ENCODE measurements at places on chromosomes 13 and 19.

GRCh38 chr13:27493981-27494380 lies 43.6 kb upstream of the MTIF3 start:
- no peak for DNase-seq

DNA sequence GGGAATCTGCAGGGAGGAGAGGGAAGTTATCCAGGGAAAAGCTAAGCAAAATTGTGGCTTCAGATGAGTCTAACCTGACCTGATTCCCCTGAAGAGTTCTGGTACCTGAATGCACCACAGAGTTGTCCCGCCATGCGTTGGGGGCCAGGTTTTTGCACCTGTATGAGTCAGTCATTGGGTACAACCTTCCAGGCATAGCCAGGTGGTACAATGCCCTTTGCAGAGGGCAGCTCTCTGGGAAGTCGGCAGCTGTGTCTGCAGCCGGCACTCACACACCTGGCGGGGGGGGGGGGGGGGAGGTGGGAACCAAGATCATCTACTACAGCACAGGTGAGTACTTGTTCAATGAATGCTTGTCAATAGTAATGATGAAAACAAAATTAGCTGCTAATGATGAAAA lies 52.5 kb upstream of the GTF3A start:
- DNase-seq, result no peak

- no peak for DNase-seq
Observed at GRCh38 chr13:26460648-26461047, 96.8 kb upstream of the WASF3 start.

DNA sequence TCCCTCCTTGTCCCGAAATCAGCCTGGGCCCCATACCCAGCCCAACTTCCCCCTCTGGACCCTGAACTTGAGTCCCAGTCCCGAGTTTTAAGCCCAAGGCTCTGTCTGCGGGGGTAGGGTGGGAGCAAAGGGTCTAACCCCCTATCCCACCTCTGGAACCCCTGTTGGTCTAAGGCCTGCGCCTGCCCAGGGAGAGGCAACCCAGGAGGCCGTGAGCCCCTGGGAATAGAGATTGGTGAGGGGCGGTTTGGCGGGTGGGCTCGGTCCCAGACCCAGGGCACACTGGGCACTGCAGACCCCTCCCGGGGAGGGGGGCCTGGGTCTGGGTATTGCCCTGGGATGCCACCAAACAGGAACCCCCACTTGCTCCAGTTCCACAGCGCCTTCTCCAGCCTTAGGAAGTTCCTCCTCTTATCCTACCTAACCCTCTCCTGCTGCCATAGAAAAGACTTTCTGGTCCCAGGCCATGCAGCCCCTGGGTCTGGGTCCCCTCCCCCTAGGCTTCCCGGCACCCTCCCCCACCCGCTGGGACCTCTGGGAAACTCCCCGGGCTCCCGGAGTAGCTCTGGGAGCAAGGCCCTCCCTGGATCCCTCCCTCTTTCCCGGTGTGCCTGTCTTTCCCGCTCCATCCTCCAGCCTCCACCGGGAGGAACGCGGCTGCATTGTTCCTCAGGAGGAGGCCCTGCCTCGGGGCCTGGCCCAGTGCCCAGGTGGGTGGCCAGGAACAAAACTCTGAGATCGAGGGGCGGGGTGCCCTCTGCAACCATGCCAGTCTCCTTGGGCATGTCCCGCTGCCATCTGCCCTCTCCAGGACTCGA lies 33.6 kb upstream of the NANOS3 start:
- no peak for DNase-seq

DNA sequence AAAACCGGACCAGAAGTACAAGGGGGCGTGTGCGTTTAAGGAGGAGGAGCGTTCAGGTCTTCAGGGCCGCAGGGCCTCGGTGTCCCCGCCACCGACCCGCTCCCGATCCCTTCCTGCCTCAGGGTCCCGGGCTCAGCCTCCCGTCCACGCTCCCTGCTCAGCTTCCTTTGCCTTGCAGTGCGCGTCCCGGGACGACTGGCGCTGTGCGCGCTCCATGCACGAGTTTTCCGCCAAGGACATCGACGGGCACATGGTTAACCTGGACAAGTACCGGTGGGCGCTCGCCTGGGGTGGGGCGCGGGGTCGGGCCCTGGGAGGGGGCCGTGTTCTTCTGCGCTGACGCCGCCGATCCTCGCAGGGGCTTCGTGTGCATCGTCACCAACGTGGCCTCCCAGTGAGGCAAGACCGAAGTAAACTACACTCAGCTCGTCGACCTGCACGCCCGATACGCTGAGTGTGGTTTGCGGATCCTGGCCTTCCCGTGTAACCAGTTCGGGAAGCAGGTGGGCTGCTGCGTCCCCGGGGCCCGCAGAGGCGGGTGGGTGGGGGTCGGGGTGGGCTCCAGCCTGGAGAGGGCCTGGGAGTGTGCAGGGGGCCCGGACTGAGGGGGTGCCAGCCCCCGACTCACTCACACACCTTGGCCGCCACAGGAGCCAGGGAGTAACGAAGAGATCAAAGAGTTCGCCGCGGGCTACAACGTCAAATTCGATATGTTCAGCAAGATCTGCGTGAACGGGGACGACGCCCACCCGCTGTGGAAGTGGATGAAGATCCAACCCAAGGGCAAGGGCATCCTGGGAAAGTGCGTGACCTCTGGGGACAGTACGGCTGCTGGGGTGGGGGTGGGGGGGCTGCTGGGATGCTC lies 1.4 kb downstream of the GPX4 start:
- DNase-seq, result no peak

- no peak for DNase-seq
Observed at GRCh38 chr19:40605216-40605971, 4.2 kb downstream of the LTBP4 start.

- peak; percentile 87 for DNase-seq
Observed at GRCh38 chr13:110017379-110017778, 231.0 kb upstream of the IRS2 start.

DNA sequence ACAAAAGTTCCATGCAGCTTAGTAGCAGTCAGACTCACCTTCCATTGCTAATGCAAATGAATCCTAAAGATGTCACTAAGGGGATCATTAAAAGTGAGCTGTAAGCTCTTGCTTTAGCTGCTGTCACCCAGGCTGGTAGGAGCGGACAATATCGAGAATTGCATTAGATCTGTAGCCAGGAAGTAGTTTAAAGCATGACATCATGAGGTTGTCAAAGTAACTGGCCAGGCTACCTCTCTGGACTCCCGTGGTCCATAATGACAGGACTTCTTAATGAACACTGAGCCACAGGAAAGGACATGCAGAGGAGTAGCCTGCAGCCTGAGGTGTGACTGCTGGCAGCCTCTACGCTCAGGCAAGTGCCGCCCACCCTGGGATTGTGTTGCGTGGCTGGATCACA lies 522.3 kb upstream of the NBEA start:
- no peak for DNase-seq

DNA sequence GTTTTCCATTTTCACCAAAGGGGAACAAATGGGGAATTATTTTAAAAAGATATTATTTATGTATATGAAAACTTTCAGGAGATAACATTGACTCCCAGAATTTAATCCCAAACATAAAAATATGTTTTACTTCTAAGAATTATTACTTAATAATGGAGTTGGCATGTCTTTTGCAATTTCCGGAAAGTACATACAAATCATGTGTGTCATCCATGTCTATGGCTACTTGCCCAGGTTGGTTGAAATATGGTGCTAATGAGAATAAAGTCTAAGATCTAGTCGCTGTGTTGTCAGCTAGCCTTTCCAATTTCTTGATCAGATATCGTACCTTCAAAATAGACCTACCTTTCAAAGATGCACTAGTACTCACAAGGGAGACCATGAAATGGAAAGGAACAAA lies 1003.2 kb upstream of the PCDH20 start:
- no peak for DNase-seq

DNA sequence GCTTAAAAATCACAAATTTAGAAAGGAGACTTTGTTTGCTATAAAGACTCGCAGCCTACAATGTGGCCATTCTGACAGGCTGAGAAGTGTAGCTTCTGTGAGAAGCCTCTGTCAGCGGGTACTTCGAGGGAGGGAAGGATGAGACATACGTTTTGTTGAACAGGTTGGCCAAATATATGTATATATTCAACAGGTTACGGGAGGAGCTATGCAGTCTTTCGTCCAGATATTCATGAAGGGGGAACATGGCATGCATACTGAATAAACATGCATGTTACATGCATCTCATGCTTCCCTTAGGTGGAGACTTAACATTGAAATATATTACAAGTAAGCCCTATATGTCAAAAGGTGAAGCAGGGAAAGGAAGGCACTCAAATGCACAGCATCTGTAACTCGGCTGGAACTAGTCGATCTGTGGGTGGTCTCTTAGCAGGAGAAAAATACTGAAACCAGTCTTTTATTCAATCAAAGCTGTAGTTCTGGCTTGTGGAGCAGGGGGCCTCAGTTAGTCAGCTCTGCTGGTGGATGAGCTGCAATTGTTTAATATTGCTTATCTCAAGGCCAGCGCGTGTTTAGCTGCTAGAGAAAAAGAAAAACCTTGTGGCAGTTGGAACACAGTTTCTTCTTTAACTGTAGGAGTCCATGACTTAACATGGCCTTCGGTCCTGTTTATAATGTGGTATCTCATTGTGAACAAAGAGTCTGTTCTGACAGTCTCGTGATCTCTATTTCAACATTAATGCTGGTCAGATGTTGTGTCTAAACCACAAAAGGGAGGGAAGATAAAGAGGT lies 94.3 kb downstream of the FAM216B start:
- DNase-seq, result no peak

DNA sequence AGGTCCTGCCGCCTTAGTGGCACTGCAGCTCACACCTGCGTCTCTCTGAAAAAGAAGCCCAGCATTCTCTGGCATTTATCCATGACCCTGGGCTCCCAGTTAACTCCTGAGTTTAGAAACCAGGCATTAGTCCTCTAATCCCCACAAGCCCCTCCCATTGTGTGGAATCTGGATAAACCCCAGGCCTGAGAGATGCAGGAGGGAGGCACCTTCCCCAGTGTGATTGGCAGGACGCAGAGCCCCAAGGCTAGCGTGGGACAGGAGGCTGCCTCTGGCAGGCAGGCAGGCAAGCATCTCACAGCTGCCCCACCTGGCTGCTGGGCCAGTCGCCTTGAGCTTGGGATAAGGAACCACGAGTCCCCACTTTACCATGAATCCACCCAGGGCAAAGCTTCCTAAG lies 11.0 kb upstream of the SERPINE3 start:
- DNase-seq, result no peak

DNA sequence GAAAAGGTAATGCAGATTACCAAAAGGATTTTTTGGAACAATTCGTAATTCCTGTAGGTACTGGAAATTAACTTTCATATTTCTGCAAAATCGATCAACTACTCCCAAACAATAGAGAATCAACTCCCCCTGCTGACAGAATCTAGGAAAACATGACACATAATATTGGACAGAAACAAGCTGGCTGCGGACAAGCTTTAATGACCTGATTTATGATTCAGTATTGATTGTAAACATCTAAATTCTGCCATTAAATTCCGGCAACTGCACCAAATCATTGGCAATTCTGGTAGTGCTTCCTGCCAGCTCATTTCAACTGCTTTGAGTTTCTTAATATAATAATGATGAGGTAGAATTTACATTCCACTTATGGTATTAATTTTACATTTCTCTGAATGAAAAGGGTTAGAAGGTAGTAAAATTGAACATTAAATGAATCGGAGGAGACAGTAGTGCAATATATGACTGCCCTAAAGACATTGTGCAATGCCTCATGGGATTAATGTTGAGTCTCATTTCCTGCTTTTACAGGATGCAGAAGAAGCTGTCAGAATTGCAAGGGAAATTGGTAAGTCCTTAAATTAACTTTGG lies 146.5 kb downstream of the PCCA start:
- peak; percentile 66 for DNase-seq

GRCh38 chr13:112637017-112637801 lies 49.3 kb upstream of the TUBGCP3 start:
- no peak for DNase-seq

DNA sequence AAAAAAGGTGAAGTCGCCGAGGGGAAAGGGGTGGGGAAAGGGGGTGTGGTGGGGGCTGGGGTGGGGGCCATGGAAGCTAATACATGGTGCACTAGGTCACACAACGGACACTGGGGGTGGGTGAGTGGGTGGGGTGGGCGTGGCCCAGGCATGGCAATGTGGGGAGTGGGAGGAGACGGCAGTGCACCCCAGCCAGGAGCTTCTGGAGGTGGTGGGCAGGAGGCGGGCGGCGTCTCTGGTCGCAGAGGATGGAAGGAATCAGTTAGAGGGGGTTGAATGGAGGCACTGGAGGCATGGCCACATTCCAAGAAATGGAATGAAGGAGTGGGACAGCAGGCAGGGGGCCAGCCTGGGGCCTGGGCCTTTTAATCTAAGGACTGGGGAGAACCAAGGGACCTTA lies 19.2 kb upstream of the NANOS2 start:
- no peak for DNase-seq

GRCh38 chr19:3932931-3933810 lies at the start of gene NMRK2:
Gene NMRK2, plus strand, starts transcription at chr19:3933069. Its CDS starts 603 bp downstream, at chr19:3933672.
- DNase-seq, result no peak

GRCh38 chr19:391207-391557 lies 17.8 kb downstream of the C2CD4C start:
- DNase-seq, result no peak

- no peak for DNase-seq
Observed at GRCh38 chr19:55581145-55581822, 636 bp upstream of the ZNF579 start.

- DNase-seq, result no peak
Observed at GRCh38 chr13:86559901-86560300, 760.7 kb upstream of the SLITRK6 start.

GRCh38 chr13:79932556-79932955 lies 408.4 kb downstream of the SPRY2 start:
- no peak for DNase-seq

DNA sequence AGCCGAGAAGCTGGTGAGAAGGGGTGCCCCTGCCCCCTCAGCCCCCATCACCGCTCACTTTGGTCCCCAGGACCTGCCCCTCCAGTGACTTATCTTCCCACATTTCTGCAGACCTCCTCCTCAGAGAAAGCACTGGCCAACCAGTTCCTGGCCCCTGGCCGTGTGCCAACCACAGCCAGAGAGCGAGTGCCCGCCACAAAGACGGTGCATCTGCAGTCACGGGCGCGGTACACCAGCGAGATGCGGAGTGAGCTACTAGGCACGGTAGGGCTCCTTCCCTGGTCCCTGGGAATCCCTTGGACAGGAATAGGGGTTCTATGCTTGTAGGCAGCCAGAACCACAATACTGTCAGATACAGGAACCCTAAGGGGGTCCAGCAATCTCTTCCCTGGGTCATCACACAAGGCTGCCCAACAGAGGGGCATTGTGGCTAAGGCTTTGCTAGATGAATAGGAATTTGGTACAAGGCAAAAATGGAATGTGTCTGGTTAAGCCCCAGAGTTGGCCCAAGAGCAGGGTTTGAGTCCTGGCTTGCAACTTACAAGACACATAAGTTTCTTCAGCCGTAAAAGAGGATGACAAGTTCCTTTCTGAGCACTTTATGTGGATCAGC lies 1.0 kb downstream of the USE1 start:
- no peak for DNase-seq

GRCh38 chr19:50314724-50315708 lies 14.2 kb downstream of the KCNC3 start:
- DNase-seq, result no peak

DNA sequence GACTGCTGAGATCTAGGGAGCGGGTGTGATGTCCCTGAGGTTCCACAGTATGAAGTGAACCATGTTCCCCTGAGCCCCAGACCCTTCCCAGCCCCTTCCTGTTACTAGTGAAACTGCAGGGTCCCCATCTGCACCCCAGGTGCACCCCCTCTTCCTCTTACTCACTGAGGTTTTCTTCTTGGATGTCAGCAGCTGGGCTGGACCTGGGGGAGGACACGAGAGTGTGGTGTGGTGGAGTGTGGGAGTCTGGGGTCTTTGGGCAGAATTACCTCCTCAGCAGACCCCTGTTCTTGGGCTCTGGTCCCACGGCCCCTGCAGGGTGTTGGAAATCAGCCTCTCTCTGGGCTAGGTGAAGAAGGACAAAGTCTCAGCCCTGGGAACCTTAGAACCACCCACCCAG lies 3.3 kb upstream of the LILRA6 start:
- DNase-seq, result no peak

- no peak for DNase-seq
Observed at GRCh38 chr19:22628401-22628800, 5.7 kb upstream of the ZNF492 start.
